GM23338 (cell line): ENCODE measurements at places on chromosomes 4 and X. TPM values are rescaled to one million over a fixed set of nuclear protein-coding genes. Genes with fewer than 3 reads are reported as not detected.

PNMA6F gene
- total RNA-seq = 0.78 and 0.83 TPM in 2 replicates

CDKL5 gene
- total RNA-seq = 13.7 and 14.1 TPM in 2 replicates

ADH1A gene
- total RNA-seq = not detected in 2 replicates

CT45A3 gene
- not detected in 2 replicates for total RNA-seq

GRCh38 chr4:25377572-25378436 lies 741 bp downstream of the ANAPC4 start:
- H3K4me3 ChIP-seq = peak overlapping the region; percentile 82
- peaks cover 24% of the 10 kb centered on the region for H3K4me1 ChIP-seq
- no peak for DNase-seq
- H3K27ac ChIP-seq = 0 out of 2 replicates have a peak overlapping the region, but pooled peaks have one; percentile 69

DNA sequence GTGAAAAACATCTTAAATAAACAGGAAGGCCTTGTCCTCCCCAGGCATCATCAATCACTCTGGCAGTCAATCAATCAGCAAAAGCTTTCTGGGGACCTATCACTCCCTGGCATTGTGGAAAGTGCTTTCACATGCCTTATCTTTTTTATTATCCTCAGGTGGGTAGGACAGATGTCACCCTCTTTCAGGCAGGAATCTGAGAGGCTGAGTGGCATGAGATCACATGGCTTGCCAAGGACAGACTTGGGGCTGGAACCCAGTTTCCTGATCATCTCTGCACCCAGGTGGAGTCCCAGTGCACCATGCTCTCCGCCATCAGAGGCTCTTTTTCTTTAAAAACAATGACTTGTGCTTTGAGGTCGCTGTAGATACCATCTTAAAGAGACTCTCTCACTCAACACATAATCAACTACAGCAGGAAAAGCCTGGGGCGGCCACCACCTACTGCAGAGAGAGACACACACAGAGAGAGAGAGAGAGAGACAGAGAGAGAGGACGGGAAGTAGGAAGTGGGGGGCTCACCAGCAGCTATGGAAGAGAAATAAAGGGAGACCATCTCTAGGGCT lies 282.7 kb downstream of the PTTG2 start:
- H3K36me3 ChIP-seq = no peaks in the 10 kb centered on the region
- H3K27ac ChIP-seq = no peak overlapping the region
- H3K4me1 ChIP-seq = no peaks in the 10 kb centered on the region
- DNase-seq = no peak
- H3K27me3 ChIP-seq = no peaks in the 10 kb centered on the region

- no peak overlapping the region for H3K4me3 ChIP-seq
- H3K4me1 ChIP-seq = peaks cover 14% of the 10 kb centered on the region
- H3K36me3 ChIP-seq = no peaks in the 10 kb centered on the region; the same call in 1 of the 2 replicates
- no peak for DNase-seq
- no peak overlapping the region for H3K27ac ChIP-seq
These were observed 63.2 kb downstream of the FRAS1 start for GRCh38 chr4:78120144-78120880.

- H3K27me3 ChIP-seq = no peaks in the 10 kb centered on the region
- DNase-seq = no peak
- no peaks in the 10 kb centered on the region for H3K4me1 ChIP-seq
- no peaks in the 10 kb centered on the region for H3K36me3 ChIP-seq
- H3K4me3 ChIP-seq = no peak overlapping the region
These were observed 17.3 kb downstream of the FNIP2 start for GRCh38 chr4:158786121-158786601.

- H3K4me3 ChIP-seq = no peak overlapping the region
- 0 out of 2 replicates have a peak, but pooled peaks cover 4% of the 10 kb centered on the region for H3K4me1 ChIP-seq
- no peak overlapping the region for H3K27ac ChIP-seq
- DNase-seq = no peak
These were observed 64.0 kb downstream of the IGSF1 start for GRCh38 chrX:131225078-131225477.

DNA sequence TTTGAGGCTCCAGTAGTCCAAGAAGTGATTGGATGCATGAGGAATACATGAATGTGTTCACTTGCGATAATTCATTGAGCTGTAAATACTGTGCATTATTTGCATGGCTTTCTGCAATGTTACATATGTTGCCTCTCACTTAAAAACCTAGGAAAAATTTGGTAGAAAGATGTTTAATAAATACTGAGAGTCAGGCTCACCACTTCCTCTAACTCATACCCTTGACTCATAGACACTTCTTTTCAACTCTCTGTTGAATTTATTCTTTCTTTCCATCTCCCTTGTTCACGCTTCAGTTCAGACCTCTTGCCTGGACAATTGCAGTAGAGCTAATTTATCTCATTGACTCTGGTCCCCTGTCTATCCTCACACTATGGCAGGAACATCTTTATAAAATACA lies 35.8 kb upstream of the LEF1 start:
- H3K4me1 ChIP-seq = peaks cover 5% of the 10 kb centered on the region; the same call in 1 of the 2 replicates
- H3K4me3 ChIP-seq = no peak overlapping the region
- no peaks in the 10 kb centered on the region for H3K36me3 ChIP-seq
- H3K27me3 ChIP-seq = no peaks in the 10 kb centered on the region
- DNase-seq = no peak

DNA sequence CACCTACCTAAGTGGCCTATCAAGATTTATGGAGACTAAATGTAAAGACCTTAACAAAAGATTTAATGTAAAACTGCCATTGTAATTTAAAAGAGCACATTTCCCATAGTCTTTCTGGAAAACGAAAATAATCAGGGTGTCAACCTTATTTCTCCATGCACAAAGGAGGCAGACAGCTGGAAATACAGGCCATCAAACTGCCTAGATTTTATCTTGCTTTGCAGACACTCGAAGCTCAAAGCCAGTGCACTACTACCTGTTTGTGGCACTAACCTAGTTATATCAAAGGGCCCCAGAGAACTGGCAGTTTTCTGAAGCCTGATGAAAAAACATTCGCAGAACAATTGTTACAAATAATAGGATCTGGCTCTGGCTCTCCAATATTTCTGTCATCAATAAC lies 863.9 kb downstream of the STPG2 start:
- no peaks in the 10 kb centered on the region for H3K4me1 ChIP-seq
- no peaks in the 10 kb centered on the region for H3K36me3 ChIP-seq
- no peak overlapping the region for H3K27ac ChIP-seq
- H3K4me3 ChIP-seq = no peak overlapping the region
- no peaks in the 10 kb centered on the region for H3K27me3 ChIP-seq

DNA sequence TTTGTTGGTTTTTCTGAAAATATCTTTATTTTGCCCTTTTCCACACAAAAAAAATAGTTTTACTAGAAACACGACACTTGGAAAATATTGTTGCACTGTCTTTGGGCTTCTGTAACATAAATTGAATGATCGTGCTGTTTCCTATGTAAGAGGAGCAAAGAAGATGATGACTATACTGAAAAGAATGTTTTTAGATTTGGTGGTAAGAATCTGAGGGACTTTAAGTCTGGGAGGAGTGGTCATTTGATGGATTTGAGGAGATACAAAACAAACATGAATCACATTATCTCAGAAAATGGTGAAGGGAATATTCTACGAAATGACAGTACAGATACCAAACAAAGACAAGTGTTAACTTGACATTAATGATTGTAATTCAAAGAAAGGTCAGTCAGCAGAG lies 328.8 kb downstream of the ADAM29 start:
- H3K4me1 ChIP-seq = no peaks in the 10 kb centered on the region
- H3K36me3 ChIP-seq = no peaks in the 10 kb centered on the region
- no peak overlapping the region for H3K4me3 ChIP-seq
- DNase-seq = no peak
- no peaks in the 10 kb centered on the region for H3K27me3 ChIP-seq

DNA sequence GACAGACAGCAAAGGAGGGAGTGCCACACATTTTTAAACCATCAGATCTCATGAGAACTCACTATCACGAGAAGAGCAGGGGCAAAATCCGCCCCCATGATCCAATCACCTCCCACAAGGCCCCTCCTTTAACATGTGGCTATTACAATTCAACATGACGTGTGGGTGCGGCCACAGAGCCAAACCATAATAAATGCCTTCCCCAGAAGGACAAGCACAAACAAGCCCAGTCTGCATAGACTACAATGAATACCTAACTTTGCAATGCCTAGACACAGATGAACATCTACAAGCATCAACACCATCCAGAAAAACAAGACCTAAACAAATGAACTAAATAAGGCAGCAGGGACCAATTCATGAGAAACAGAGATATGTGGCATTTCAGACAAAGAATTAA lies 12.3 kb downstream of the ETDA start:
- no peaks in the 10 kb centered on the region for H3K27me3 ChIP-seq
- no peaks in the 10 kb centered on the region for H3K36me3 ChIP-seq
- H3K4me3 ChIP-seq = no peak overlapping the region
- no peak for DNase-seq
- no peak overlapping the region for H3K27ac ChIP-seq
- H3K4me1 ChIP-seq = no peaks in the 10 kb centered on the region

- H3K4me1 ChIP-seq = no peaks in the 10 kb centered on the region
- no peaks in the 10 kb centered on the region for H3K36me3 ChIP-seq
- H3K27me3 ChIP-seq = no peaks in the 10 kb centered on the region
- no peak for DNase-seq
These were observed 64.2 kb upstream of the TRPC5OS start for GRCh38 chrX:111811831-111812230.
